ENCODE measurements at places on chromosomes 1 and 21. TPM values are rescaled to one million over a fixed set of nuclear protein-coding genes. Genes with fewer than 3 reads are reported as not detected.

DNA sequence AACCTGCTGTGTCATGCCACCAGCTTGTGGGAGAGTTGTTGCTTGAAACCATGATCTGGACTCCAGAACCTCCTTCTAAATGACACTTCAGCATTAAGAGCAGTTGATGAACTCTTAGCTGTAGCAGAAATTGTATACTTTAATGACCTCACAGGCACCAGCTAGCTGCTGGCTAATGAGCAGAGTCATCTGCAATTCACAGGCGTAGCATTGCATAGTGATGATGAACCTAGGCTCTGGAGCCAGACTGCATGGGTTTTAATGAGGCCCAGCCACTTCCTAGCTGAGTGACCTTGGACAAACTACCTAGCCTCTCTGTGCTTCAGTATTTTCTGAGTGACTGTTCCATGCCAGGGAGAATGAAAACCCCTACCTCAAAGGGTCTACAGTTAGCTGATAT is 407.1 kb downstream of the LMO4 start:
- DNase-seq: no peak

DNA sequence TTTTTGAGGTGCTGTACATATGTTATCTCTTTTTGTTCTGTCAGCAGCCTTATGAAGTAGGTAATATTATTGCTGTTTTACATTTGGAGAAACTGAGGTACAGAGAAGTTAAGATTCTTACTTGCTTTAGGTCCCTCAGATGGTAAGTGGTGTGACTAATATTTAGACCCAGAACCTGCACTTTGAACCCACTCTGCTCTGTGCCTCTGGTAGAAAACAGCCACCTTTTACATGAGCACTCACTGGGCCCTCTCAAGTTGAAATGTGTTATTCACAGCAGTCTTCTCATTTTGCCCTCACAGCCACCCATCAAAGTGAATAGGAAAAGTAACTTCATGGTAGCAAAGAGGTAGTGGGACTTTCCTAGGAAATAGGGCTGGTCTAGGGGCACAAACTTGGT is 4.7 kb downstream of the NSUN4 start:
- no peak for DNase-seq

GRCh38 chr21:36773117-36773516 is 74.2 kb downstream of the SIM2 start:
- peak; percentile 54 for DNase-seq

GRCh38 chr1:167460836-167461235 is 57.5 kb downstream of the CD247 start:
- DNase-seq: no peak

DNA sequence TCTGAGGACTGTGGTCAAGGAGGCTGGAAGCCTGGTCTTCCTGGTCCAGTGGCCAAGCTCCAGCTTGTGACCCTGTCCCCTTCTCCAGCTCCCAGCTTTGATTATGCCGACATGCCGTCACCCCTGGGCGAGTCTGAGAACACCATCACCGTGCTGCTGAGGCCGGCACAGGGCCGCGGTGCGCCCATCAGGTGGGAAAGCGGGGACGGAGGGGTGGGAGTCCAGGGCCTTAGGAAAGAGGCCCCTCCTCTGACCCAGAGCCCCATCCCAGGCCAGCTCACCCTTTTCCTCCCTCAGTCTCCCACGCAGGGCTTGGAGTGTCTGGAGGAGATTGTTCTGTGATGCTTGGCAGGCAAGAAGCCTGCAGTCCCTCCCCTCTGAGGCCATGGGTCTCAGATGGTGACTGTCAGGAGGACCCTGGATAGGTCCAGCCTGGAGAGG is 43.6 kb downstream of the PTPRU start:
- DNase-seq: no peak

GRCh38 chr1:22831729-22832413 is 121.2 kb downstream of the EPHB2 start:
- peak; percentile 83 for DNase-seq

DNA sequence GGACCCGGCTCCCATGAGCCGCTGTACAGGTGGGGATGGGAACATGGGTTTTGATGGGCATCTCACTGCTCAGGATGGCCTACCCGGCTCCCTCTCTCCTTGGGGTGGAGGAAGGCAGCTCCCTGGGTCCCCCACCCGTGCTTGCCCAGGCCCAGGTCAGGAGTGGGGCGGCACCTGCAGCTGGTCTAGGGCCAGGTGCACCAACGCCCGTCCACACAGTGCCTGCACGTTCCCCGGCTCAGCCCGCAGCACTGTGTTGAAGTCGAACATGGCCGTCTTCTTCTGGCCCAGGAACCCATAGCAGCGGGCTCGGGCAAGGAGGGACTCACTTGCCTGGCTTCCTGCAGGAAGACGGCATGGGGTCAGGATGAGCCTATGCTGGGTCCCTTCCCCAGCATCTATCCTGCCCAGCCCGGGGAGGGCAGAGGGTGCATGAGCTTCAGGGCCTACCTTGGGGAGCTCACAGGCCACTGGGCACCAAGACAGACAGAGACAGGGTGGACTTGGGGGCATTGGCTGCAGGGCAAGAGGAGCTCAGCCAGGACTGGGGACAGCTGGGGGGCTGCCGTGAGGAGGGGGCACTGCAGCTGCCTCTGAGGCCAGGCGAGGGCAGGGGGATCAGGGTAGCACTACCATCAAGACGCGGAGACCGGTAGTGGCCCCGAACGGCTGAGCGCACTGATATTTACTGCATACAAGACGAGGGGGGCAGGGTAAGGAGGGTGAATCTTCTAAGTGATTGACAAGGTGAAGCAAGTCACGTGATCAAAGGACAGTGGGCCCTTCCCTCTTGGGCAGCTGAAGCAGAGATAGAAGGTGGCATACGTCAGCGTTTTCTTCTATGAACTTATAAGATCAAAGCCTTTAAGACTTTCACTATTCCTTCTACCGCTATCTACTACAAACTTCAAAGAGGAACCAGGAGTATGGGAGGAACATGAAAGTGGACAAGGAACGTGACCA is 17.8 kb downstream of the TTC34 start:
- no peak for DNase-seq

DNA sequence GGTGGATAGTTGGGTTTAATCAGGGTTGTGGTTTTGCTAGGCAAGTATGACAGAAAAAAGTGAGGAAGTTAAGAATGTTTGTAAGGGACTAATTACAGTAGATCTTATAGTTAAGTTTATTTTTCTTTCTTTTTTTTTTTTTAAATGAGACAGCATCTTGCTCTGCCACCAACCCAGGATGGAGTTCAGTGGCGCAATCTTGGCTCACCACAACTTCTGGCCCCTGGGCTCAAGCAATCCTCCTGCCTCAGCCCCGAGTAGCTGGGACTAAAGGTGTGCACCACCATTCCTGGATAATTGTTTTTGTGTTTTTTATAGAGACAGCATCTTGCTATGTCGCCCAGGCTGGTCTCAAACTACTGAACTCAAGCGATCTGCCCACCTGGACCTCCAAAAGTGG is 41.7 kb downstream of the EYA3 start:
- DNase-seq: no peak

GRCh38 chr1:92808381-92808780 is 23.5 kb upstream of the RPL5 start:
- no peak for DNase-seq

DNA sequence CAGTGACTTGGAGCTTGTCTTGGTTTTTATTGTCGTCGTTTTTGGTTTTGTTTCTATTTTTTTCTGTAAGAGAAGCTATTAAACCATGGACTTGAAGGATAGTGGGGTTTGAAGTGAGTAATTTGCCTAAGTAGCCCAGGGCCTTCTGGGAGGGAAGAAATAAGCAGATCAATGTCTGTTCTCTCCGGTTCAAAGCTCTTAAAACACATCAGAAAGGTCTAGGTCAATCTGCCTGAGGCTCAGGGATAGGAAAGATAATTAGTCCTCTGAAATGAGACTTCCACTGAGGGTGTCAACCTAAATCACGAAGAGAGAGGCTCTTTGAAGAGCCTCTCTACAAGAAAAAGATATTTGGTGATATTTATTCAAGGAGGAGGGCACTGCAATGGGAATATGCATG is 178.0 kb downstream of the MATN1 start:
- DNase-seq: no peak

DNA sequence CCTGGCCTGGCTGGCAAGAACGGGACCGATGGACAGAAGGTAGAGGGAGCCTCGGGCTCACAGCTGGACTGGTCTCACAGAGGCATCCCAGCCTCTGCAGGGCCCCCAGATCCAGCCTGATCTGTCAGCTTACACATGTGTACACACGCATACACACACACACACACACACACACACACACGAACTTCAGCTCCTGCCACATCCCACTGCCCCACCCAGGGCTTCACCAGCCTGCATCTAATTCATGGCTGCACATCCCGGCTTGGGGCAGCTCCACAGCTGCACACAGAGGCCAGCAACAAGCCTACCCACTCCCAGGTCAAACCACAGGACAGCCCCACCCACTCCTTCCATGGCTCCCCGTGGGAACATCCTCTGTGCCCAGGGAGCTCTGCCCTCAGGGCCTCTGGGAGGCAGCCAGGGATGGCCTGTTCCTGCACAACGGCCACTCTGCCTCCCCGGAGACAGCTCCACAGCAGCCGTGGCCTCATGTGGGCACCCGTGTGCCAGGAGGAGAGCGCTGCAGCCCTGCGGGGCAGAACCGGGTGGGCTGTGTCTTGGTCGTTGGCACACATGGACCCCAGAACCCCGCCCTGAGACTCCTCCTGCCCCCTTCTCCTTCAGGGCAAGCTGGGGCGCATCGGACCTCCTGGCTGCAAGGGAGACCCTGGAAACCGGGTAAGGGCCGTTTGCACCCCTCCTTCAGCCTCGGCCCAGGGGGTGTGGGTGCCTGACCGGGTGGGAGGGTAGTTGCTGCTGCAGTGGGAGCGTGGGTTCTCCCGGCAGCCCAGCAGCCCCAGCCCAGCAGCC is 19.1 kb downstream of the COL6A2 start:
- DNase-seq: no peak

- DNase-seq: no peak
Observed at GRCh38 chr21:42364304-42364865, 1.9 kb downstream of the TFF1 start.

- no peak for DNase-seq
Observed at GRCh38 chr1:177755851-177756560, 213.9 kb downstream of the SEC16B start.

- DNase-seq: peak; percentile 84
Observed at GRCh38 chr1:98661544-98662355, at the start of gene SNX7. Gene SNX7, plus strand, starts transcription at chr1:98661721. Its CDS starts 11 bp downstream, at chr1:98661732.

- DNase-seq: no peak
Observed at GRCh38 chr21:36551321-36551720, 71.4 kb upstream of the CLDN14 start.

Gene AKNAD1
- not detected for total RNA-seq

Gene TRABD2B
- 0.10 TPM for total RNA-seq

Gene HJV
- not detected for total RNA-seq

Gene TRIM17
- 2.3 TPM for total RNA-seq

Gene UQCRHL
- 3.6 TPM for total RNA-seq
